ENCODE measurements at places on chromosomes 4 and X.
A peak's percentile ranks its signal among the peaks of the same experiment; 100 is the strongest.

DNA sequence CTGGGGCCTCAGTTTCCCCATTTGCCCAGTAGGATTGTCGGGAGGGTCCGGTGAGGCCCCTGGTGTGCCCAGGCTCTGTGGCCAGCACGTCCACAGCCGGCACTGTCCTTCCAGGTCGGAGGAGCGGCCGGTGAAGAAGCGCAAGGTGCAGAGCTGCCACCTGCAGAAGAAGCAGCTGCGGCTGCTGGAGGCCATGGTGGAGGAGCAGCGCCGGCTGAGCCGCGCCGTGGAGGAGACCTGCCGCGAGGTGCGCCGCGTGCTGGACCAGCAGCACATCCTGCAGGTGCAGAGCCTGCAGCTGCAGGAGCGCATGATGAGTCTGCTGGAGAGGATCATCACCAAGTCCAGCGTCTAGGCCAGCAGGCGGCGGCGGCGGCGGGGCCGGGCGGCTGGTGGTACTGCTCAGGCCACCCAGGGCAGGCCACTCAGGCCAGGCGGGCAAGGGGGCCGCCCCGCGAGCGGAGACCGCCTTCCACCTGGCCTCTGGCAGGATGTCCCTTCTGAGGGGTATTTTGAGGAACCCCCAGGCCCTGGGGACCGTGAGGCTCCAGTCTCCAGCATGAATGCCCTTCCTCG lies 6.7 kb downstream of the MSANTD1 start:
- DNase-seq: no peak

DNA sequence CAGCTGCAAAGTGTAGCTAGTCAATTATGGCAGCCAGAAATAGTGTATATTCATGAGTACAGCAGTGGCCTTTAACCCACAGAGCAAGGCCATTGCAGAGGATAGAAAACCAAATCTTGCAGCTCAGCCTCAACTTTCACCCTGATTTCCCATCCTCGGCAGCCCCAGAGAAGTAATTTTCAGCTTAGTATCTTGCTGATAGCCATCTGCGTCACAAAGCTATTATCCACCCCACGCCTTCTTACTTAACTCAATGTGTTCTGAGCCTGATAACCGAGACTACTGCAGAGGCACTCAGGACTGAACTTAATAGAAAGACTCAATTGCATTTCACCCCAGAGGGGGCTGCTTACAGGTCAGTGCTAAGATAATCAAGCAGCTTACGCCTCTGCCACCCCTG lies 174.5 kb upstream of the MAOA start:
- DNase-seq: no peak

- peak; percentile 42 for DNase-seq
Observed at GRCh38 chr4:174215057-174215456, 68.4 kb downstream of the FBXO8 start.

DNA sequence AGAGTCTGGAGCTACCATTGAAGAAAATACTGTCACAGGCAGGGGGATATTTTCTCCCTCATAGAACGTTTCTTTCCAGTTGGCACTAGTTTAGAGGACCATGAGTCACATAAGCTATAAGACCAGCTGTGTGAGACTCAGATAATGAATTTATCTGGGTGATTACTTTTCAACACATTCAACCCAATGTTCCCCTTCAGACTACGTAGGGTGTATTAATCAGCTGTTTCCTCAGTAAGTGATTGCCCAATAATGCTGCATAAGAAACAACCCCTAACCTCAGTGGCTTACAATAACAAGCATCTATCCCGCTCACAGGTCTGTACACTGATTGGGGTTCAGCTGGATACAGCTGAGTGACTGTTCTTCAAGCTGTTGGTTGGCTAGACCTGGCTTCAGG lies 38.1 kb downstream of the CBLL2 start:
- DNase-seq: no peak

DNA sequence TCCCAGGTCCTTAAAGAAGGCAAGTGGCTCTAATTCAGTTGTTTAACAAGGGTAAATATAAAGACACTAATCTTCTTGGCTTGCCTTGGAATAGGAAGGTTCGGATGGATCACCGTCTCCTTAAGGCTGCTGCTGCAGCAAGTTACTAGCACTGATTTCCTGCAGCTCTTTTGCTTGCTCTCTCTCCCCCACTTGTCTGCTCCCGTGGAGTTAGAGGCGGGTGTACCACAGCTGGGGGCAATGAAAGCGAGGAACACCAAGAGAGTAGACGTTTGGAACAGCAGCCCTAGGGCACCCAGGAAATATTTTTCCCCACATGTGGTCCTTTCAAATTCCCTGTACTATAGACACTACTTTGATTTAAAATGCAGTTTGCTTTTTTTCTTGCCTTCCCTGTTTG lies 202.2 kb downstream of the SH2D1A start:
- DNase-seq: no peak

- no peak for DNase-seq
Observed at GRCh38 chr4:111546881-111547280, 598.4 kb upstream of the FAM241A start.

DNA sequence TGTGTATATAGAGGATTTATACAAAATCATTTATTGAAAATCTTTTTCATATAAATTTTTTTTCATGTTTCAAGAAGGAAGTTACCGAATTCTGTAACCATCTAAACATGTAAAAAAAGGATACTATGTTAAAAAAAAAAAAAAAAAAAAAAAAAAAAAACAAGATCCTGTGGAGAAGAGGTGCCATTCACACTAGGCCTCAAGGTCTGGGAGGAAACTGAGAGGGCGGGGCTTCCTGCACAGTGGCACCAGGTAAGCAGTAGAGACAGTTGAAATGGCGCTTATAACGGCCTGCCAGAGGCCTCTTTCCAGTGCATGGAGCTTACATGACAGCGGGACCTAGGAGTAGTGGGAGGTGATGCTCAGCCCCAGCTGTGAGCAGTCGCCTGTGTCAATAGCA lies 17.5 kb downstream of the TRAPPC2 start:
- DNase-seq: no peak

GRCh38 chr4:11894977-11895376 lies 466.3 kb upstream of the HS3ST1 start:
- DNase-seq: no peak

DNA sequence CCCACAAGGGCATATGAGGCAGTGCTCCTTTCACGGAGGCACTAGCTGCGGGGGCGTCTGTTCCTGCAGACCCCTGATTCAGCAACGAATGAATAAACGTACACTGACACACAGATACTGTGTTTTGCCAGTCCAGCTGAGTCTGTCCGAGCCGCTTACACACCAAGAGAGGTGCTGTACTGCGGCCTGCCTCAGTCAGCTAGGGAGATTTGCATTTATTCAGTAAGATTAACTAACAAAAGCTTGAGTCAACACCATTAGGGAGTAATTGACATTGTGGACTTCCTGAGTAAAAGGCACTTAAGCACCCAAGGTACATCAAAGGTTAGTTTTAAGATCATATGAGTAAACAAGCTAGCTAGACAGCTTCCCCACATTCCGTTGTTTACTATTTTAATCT lies 31.0 kb upstream of the BEX4 start:
- DNase-seq: no peak

DNA sequence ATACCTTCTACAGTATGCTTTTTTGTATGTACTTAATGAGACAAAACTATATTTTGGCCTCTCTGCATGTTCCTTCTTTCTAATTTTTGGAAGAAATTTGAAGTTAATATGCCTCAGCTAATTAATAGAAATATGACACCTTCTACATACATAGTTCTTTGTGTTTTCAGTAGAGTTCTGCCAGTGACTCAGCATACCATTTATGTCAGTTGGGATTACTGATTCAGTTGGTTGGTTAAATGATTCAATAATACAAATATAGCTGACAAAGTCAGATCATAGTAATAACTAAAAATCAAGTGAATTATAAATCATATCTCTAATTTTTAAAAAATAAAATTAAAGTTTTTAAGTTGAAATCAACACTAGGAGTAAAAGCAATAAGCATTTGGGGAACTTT lies 16.8 kb downstream of the BTC start:
- DNase-seq: no peak

DNA sequence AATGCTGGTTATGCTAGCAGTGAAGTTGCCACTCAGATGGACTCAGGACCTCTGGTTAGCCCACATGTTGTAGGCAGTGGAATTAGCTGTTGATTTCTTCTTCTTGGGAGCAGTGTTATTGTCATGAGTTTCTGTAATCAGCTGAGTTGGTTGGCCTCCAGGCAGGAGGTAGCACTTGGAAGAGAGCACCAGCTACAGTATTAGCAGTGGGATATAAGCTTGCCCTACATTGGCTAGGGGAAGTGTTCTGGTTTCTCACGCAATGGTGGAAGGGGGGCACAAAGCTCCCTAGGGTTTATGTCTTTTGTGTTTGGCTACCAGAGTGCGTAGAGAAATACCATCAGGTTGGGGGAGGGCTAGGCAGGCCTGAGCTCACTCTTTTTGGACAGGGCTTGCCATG lies 34.0 kb upstream of the UCP1 start:
- DNase-seq: no peak

- DNase-seq: no peak
Observed at GRCh38 chr4:145694929-145695328, 15.0 kb downstream of the C4orf51 start.

DNA sequence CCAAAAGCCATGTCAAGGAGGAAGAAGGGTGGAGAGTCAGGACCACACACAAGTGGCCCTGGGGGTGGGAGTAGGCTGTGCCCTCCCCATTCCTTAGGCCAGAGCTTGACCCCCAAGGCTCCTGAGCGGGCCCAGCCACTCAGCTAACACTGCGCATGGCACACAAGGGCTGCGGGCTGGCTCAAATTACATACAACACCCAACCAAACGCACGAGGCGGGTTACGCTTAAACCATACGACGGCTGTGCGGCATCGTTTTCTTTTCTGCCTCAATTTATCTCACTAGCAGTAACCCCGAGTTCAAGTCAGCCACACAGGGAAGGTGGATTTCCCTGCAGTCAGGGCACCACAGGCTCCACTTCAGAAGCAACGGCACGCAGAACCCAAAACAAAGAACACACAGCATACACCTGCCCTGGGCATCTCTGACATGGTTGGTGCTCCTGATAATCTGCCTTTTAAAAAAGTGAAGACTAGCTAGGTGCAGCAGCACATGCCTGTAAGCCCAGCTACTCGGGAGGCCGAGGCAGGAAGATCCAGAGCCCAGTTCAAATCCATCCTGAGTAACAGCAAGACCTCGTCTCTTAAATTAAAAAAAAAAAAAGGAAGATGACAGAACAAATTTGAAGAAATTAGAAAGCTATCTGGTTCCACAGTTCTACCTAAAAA lies 2.9 kb downstream of the GAK start:
- DNase-seq: no peak

- DNase-seq: no peak
Observed at GRCh38 chr4:136183513-136183912, 1348.8 kb downstream of the PCDH18 start.

GRCh38 chr4:174403177-174403543 lies 119.1 kb downstream of the HPGD start:
- no peak for DNase-seq

GRCh38 chr4:77123411-77123810 lies 33.6 kb upstream of the CCNG2 start:
- no peak for DNase-seq

GRCh38 chrX:56113785-56114436 lies 118.2 kb upstream of the KLF8 start:
- DNase-seq: no peak

Measured in hematopoietic multipotent progenitor cell treated with erythropoietin and hydrocortisone succinate and interleukin-3 and kit ligand, for 6 days (in vitro differentiated cells).